ENCODE measurements at places on chromosomes 2 and 18.
A peak's percentile ranks its signal among the peaks of the same experiment; 100 is the strongest.

DNA sequence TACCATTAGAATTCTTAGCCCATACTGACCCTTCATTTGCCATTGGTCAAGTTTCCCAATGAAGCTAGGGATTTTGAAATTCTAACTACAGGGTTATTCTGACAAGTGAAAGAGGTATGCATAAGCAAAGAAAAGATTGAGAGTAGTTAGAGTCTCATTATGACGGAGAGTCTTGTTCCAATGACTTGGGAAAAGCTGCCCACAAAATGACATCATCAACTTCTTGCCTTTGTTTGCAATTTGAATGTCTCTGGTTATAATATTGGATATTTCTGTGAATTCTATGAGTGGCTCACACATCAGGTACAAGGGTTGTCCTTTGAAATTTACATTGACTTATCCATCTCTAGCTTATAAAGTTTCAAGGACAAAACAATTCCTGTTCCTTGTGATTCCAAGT lies 772.2 kb downstream of the TRIB2 start:
- no peak for DNase-seq

DNA sequence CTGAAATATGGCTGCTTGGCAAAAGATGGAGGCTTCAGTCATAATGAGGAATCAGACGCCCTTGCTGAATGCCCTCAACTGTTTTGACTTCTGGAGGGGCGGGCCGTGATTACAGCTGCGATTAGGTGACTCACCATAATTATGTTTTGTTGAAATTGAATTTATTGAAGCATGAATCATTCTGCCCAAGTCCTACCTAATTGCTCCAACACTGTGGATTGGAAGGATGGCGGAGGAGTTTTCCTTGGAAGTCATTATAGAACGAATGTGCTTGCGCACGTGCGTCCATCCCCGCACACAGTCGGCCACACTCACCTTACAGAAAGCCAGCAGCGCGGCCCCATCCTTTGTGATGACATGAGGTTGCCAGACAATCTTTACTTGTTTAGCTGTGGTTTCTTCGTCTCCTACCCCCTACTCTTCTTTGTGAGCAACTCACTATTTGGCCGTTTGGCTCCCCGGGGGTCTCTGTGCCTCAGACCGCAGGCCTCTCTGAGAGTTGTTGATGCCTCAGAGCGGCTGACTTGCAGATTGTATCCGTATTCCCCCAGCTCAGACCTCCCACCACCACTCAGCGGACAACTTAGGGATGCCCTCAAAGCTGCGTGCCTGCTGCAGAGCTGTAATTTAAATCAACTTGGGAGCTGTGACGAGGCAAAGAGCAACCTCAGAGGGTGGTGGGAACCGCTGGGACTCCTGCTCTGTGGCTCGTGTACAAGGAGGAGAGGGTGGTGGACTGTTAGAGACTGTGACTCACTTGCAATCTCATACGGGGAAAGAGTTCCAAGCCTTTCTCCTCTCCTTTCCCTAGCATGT lies 513.4 kb downstream of the TNS1 start:
- DNase-seq, result peak; percentile 63

DNA sequence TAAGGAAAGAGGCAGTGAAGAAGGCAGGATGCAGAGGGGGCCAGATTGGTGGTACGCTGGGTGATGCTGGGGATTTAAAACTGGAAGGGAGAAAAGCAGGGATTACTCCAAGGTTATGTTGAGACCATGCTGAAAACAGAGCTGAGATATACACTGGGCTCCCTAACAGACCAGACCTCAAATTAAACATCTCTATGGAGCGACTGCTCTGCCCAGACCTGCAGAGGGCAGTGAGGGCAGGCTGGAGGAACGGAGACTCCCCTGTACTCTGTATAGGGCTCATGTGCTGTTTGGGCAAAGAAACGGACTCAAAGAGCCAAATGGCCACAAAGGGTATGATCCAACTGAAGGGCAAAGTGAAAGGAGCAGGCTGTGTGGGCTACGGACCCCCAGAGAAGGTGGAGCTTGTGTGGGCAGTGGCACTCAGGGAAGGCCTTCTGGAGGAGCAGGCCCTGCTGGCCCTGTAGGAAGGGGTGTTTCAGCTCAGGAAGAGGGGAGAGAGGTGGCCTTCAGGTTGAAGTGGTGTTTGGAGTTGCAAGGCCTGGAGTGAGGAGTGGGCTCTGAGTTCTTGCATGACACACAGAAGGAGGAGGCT lies 4.8 kb upstream of the CELF4 start:
- no peak for DNase-seq

- no peak for DNase-seq
Observed at GRCh38 chr2:237732070-237732469, 66.5 kb upstream of the RBM44 start.
